ENCODE measurements at places on chromosomes 11 and 22.

- no peak for DNase-seq
These were observed 110.0 kb downstream of the TP53I11 start for GRCh38 chr11:44840521-44841251.

DNA sequence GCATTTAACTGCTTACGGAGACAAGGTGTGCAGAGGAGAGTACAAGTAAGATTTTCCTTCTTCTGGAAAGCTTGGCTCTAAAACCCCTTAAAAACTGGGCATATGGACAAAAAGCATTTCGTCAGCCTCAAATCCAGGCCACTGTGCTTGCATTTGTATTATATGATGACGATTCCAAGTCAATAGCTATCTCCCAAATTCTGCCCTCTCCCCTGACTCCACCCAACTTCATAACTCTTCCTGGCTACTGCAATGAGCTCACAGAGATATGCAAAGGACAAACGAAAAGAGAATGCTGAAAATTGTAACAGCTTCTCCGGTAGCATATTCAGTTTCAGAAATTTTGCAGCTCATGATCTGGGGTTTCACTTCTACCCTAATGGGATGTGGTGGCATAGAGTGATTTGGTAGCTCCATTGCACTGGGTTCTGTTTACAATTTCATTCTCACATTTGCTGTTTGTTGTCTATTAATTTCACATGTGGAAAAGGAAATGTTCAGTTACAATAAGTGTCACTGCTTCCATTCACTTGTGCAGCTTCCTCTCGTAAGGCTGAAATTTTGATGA, 45.6 kb upstream of the CHRM4 start:
- DNase-seq: no peak

- no peak for DNase-seq
These were observed 27.3 kb downstream of the SCGB1A1 start for GRCh38 chr11:62446091-62446490.

DNA sequence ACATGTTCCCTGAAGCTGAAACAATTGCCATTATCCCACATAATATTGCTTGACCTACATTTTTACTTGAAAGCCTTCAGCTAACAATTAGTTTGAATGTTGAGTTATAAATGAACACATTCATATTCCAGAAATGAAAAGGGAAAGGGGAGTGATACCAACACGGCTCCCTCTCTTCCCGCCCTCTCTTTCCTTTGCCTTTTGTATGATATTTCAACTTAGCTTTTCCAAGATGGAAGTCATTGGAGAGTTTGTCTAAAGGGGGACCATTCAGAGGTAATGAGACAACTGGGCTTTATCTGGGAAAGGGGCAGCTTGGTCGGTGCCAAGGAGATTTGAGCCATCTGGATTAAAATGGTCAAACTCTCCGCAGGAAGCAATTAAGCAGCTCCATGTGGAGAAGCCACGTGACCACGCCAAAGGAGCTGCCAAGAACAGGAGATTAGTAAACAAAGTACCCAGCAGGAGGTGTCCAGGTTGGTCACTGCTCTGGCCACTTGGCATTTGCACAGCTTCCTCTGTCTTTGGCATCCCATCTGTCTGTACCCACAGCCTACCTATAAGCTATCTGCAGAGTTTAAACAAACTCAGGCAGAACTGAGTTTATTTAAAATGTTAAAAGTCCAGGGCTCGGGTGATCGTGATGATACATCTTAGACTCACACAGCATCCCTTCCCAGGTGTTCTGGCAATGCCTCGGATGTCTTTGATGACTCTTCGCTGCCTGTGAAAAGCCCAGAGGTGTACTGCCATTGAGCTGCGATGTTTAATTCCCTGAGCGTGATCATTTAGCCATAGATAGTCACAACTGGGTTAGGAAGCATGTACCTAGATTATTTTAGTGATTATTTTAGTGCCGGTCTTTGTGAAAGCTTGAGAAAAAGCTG, 735.9 kb downstream of the NTM start:
- DNase-seq: no peak

- DNase-seq: no peak
These were observed 5.6 kb downstream of the NECTIN1 start for GRCh38 chr11:119723243-119723951.

DNA sequence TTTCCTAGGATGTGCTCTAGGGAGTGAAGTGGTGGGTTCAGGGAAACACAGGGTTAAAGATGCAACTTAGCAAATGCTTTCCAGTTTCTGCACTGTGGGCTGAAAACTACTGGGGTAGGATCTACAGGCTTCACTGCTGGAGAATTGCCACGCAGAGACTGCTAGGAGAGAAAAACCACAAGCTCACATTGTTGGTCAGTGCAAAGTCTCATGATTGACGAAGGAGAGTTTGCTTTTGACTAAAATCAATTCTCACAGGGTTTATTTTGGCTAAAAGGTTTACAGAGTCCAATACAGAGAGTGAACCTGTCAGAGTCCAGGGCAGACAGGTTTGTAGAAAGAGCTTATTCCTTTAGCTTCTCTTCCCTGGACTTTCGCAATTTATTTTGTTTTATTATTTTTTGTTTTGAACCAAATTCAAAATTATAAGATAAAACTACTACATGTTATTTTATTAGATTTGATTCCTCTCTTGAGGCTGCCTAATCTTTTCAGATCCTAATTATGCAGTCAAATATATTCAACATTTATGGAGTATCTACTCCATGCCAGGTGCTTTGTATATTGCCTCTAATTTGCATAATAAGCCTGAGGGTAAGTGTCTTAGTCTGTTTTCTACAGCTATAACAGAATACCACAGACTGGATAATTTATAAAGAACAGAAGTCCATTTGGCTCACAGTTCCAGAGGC, 64.7 kb downstream of the MTNR1B start:
- DNase-seq: no peak

- no peak for DNase-seq
These were observed 18.6 kb upstream of the TMA7B start for GRCh38 chr22:39941601-39942000.

DNA sequence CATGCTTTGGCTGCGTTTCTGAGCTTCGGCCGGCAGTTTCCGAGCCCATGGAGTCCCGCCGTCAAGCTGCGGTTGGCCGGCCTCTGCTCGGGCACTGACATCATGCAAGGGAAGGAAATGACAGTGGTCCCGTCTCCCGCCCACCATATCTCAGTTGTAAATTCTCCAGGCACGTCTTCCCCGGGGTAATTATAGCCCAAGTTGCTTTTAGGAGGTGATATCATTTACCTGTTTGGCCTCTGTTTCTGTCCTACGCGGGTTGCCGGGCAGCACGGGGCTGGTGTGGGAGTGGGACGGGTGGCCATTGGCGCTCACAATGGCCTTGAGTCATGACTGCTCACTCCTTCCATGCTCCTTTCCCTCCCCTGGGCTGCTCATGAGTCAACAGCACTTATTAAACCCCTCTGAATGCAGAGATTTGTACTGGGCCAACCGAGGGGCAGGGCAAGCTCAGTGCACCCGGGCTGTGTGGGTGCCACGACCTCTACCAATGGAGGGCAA, 4.2 kb upstream of the ANO1 start:
- no peak for DNase-seq

DNA sequence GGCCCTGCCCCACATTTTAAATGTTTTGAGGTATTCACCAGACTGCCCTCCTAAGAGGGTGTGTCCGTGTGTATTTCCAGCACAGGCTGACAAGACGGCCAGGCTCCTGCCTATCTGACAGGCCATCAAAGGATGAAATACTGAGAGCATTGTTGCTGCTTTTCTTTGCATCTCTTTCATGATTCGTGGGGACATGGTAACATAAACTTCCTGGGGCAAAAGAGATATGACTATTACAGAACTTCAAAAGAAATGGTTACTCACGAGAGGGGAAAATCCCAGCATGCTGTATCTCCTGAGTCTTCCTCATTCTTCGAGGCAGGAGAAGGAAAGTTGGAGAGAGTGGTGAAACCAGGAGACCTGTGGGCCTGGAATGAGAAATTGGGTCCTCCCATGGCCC, 10.3 kb upstream of the BIK start:
- DNase-seq: no peak

DNA sequence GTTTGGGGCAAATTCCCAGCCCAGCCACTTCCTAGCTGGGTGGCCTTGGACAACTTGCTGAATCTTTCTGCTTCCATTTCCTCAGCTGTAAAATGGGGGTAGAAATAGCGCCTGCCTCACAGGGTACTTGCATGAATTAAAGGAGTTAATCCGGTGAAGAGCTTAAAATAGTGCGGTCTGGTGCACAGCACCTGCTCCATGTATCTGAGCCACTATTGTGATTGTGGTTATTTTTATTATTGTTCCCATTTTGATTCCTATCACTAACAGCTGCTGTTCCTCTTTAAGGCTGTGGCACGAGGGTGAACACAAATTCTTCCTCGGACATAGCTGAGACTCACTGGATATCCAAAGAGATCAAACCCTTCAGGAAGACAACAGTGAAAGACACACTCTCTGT, 46.9 kb upstream of the TP53I11 start:
- DNase-seq: no peak

- no peak for DNase-seq
These were observed 7.7 kb upstream of the F2 start for GRCh38 chr11:46711303-46711702.

DNA sequence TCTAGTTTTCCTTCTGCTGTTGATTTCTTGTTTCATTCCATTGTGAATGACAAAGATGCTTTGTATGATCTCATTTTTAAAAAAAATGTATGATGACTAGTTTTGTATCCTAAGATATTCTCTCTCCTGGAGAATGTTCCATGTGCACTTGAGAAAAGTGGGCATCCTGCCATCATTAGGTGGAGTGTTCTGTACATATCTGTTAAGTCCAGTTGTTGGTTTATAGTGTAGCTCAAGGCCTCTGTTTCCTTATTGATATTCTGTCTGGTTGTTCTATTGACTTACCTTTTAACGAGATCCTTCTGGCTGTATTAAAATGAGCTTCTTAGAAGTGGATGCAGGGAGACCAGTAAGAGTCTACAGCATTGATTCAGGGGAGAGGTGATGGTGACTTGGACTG, 35.2 kb downstream of the SGSM1 start:
- DNase-seq: no peak

DNA sequence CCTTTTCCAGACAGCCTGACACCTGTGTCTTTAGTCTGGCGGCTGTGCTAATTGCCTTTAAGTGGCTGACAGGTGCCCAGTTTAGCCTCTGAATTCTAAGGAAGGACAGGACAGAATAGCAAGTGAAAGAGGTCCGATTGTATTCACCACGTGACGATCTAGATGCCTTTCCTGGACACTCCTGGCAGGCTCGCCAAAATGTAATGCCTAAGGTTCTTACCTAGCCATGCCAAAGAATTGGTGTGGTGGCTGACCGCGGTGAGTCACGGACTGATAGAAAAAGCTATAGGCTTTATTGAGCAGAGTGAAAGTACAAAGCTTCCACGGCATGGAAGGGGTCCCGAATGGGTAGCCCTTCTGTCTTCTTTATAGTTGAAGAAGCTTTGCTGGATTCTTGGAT, 26.7 kb downstream of the ANKRD42 start:
- DNase-seq: no peak

DNA sequence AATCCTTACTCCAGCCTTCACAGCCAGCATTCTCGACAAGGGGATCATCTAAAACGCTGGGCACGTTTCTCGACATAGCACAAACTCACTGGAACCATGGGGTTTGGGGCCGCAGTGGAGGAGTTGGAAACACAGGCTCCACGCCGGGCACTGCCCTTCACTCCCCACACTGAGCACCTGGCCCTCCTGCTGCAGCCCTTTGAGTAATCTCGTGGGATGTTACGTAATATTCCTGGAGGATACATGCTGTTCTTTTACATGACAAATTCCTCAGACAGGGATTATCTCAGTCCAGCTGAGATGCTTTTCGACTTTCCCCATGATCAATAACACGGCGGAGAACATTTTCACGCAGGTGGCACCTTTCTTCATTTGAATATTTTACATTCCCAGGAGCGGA, 408.0 kb downstream of the SHANK2 start:
- no peak for DNase-seq

GRCh38 chr22:37306494-37306829, 24.2 kb downstream of the CYTH4 start:
- no peak for DNase-seq

DNA sequence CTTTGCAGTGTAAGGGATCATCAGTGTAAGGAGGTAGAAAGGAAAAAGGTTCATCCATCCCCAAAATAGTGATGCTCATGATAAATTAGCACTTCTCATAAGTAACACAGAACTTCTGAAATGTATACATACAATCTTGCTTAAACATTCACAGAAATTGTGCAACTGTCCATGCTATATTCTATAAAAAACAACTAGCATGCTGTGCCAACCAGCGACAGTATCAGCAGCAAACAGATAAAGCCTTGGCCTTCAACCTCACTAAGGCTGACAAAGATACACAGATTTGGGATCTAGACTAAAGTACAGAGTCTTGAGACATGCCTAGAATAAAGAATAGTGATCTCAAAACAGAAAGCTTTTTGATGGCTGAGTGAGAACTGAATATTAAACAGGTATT, 74.1 kb upstream of the CHRM4 start:
- no peak for DNase-seq
